H4 (cell line): ENCODE measurements at places on chromosomes 1 and 21. TPM values are rescaled to one million over a fixed set of nuclear protein-coding genes. Genes with fewer than 3 reads are reported as not detected.

The SIPA1L2 gene
- 7.5 and 10.6 TPM in 2 replicates for total RNA-seq

- DNase-seq = no peak
Measured at GRCh38 chr1:7842517-7842916, 10.3 kb downstream of the UTS2 start.

DNA sequence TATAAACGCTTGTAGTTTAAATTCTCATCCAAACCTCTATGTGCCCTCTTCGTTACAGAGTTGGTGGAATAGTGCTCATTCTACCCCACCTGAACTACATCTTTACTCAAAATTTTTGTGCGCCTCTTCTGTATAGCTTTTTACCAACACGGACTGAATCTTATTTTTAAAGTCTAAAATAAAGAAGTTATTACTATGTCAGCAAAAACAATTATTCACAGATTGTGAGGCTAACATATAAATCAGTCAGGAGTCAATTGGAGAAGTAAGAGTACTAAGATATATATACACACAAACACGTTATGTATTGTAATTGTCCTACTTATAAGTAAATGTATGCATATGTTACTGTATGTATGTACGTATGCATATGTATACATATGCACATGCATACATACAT lies 274.9 kb upstream of the ADGRL4 start:
- no peak for DNase-seq

The RPE65 gene
- total RNA-seq = 0.43 and 1.1 TPM in 2 replicates

The FAM151A gene
- total RNA-seq = not detected in 2 replicates

The S100A2 gene
- 17.8 and 33.2 TPM in 2 replicates for total RNA-seq

GRCh38 chr1:154996966-154997701 lies 3.7 kb downstream of the LENEP start:
- no peak for DNase-seq

The LAMTOR5 gene
- 129 and 143 TPM in 2 replicates for total RNA-seq
